ENCODE measurements at places on chromosomes 4 and X.

DNA sequence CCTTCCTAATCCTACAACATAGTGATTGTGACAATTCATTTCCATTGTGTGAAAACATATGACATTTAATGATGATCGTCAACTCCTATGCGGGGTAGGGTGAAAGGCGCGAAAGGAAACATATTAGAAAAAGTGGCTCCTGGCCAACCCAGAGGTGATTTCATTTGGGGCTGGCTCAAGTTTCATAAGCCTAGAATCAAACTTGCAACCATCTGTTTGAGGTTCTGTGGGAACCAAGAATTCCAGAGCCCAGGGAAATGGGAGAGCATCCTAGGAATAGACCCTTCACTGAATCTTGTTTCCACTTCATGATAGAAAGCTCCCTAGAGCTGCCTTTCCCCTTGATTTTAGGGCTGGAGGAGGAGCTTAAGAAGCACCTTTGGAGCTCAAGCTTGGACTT lies 101.3 kb upstream of the EGFL6 start:
- DNase-seq, result no peak

GRCh38 chr4:153426207-153426885 lies 39.8 kb upstream of the TMEM131L start:
- no peak for DNase-seq

GRCh38 chrX:154351183-154352011 lies 23.0 kb downstream of the FLNA start:
- DNase-seq, result peak; percentile 68

DNA sequence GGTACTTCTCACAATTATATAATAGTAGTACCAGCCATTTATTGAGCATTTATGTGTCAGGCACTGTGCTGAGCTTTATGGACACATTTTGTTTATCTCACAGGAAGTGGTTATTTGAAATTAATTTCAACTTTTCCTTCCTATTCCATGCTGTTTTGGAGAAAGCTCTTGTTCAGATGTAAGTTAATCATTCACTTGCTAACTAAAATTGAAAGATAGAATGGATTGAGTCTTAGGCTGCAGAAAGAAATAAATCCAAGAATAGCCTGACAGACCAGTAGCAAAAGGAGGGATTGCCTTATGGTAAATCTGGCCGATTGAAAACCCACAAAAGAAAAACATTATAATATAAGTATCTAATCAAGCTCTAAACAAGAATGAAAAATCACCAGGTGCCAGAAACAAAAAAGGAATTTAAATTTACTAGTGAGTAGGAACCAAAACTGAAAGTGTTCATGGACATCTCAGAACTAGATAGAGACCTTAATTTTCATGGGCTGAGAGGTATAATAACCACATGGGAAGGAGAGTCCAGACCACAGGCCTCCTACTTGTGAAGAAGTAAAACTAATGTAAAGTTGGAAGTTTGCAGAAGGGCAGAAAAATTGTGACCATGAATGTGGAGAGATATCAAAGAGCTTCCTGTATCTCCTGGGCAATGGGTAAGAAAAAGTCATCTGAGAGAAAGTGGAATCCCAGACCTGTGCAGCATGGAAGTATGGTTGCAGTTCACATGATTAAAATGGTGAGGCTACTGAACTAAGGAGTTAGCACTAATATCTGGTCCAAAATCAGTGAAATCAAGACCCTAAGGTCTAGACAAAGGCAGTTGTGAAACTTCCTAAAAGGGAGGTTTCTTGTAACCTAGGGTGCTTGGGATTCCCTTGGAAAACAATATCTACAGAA lies 38.0 kb downstream of the RADX start:
- DNase-seq, result no peak

DNA sequence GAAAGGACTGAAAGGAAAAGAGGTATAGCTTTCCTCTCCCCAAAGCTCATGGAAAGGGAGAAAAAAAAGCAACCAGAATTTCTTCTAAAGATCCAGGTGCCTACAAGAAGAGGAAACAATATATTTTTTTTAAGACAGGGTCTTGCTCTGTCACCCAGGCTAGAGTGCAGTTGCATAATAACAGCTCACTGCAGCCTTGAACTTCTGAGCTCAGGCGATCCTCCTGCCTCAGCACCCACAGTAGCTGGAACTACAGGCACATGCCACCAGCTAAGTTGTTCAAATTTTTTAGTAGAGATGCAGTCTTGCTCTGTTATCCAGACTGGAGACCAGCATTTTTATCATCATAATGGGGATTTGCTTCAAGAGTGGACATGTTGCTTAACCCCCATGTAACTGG lies 30.5 kb upstream of the BBS12 start:
- no peak for DNase-seq

GRCh38 chrX:104435249-104435648 lies 130.8 kb upstream of the IL1RAPL2 start:
- no peak for DNase-seq

DNA sequence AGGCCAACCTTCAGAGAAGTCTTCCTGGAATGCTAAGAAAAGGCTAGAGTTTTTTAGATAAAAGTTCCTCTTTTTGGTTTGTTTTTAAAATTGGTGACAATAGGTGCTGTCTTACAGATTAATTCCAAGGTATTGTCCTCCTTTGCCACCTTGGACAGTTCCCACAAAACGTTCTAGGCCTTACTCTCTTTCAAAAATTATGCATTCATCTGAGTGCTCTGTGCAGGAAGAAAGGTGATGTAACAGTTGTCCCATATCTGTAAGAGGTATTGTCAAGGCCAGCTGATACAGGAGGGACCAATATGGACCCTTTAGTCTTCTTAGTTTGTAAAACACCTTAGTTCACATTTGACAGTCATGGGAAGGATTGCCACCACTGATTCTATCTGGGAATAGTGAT lies 15.9 kb upstream of the CXCL5 start:
- no peak for DNase-seq

GRCh38 chr4:93179044-93179443 lies 649.5 kb upstream of the ATOH1 start:
- DNase-seq, result no peak

- DNase-seq, result no peak
These were observed 475.6 kb downstream of the PCDH10 start for GRCh38 chr4:133624744-133625143.

DNA sequence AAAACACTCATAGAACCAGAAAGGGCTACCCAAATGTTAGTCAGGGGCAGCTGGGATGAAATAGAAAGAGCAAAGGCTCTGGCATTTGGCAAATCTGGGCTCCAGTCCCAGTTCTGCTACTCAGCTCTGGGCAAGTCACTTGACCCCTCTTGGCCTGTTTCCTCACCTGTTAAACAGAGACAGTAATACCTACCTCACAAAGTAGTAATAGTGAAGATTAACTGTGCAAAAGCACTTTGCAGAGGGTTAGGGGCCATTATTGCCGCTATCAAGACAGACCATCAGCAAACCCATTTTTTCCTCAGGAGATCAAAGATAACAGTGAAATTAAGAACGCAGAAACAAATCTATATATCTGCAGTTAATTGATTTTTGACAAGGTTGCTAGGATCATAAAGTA lies 20.6 kb downstream of the ZBTB33 start:
- DNase-seq, result no peak

DNA sequence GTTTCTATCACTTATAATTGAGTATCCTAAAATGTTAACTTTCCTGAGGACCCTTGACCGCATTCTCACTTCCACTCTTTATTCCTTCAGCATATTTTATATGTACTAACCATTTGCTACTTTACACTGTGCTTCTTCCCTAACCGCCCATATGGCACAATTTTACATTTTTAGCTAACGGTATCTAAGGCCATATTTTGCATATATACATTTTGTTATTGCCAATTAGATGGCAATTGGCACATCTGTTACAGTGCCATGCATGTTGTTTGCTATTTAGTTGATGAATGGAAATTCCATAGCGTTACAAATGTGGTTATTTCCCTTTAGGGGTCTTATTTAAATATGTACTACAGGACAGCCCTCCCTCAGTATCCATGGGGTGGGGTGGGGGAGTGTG lies 20.0 kb upstream of the OTUD4 start:
- DNase-seq, result no peak

DNA sequence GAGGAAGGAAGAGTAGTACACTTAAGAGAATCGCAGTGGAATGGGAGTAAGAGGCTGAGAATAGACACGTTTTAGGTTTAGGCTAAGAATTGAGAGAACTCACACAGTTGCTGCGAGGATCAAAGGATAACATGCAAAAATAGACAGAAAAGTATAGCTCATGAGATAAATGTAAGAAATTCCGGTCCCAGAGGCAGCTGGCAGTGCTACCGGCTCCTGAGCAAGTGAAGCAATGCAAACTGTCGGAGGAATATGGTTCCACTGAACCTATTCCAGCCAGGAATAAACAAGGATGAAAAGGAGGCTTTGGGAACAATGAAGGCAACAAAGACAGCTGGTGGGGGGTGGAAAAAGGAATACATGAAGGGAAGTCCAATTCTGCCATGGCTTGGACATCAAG lies 191.8 kb downstream of the QDPR start:
- no peak for DNase-seq

DNA sequence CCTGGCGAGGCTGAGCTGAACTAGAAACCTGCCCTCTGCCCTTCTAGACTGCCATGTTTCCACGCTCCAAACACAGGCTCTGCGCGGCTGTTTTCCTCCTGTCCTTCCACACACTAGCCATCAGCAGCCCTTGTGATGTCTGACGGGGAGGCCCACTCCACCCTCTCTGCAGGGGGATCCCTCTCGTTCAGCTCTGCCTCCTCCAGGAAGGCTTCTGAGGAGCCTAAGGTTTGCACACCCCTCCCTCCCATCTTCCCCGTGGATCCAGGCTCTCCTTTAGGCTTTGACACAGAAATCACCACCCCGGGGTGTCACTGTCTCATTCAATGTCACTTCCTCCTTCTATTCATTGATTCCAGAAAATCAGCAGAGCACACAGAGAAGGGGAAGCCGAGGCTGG lies 38.6 kb upstream of the CRMP1 start:
- DNase-seq, result no peak
